ENCODE measurements at places on chromosomes 16 and 17.
A peak's percentile ranks its signal among the peaks of the same experiment; 100 is the strongest.

DNA sequence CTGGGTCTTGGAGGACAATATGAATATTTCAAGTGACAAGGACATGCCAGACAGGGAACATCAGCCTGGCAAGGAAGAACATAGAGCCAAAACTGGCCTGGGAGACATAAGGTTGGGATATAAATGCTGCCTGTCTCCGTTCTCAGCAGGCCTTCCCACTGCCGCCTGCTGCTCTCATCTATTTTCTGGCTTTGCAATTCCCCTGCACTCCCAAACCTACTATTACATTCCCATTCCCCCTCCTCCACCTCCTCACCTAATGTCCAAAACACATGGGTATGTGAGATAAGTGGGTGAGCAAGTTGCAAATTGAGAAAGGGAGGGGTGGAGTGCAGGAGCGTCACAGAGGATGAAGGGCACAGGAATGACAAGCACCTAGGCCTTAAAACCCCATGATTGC is 244.3 kb upstream of the CDH8 start:
- DNase-seq = no peak

DNA sequence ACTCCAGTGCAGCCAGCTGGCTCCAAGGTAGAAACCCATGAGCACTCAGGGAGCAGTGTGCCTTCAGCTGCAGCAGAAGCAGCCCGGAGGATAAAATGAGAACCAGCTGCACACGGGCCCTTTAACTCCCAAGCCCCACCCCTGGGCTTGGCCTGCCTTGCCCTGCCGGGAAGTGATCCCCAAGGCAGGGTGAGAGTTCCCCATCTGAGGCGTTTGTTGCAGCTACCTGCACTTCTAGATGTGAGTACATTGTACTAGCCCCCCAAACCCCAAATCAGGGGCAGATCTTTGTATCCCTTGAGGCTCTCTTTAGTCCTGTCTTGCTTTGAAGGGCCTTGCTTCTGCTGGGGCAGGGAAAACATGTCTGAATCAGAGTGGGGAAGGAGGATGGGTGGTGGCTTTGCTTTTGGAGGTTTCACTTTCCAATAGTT is at the start of gene MVP:
MVP (plus strand) TSS at position 192 of the 431 bp plus-strand sequence. CDS start 10,088 bp downstream, outside the sequence.
- peak; percentile 56 for DNase-seq

- no peak for DNase-seq
Measured at GRCh38 chr17:2346475-2346874, 9.2 kb downstream of the SGSM2 start.

- DNase-seq = no peak
Measured at GRCh38 chr17:27477050-27477888, 21.0 kb downstream of the KSR1 start.

GRCh38 chr17:75262112-75262606 is 480 bp downstream of the MRPS7 start:
- DNase-seq = no peak

- no peak for DNase-seq
Measured at GRCh38 chr16:57611706-57612105, 16.7 kb upstream of the ADGRG1 start.

- DNase-seq = no peak
Measured at GRCh38 chr17:44794851-44795413, 35.2 kb downstream of the GJC1 start.

DNA sequence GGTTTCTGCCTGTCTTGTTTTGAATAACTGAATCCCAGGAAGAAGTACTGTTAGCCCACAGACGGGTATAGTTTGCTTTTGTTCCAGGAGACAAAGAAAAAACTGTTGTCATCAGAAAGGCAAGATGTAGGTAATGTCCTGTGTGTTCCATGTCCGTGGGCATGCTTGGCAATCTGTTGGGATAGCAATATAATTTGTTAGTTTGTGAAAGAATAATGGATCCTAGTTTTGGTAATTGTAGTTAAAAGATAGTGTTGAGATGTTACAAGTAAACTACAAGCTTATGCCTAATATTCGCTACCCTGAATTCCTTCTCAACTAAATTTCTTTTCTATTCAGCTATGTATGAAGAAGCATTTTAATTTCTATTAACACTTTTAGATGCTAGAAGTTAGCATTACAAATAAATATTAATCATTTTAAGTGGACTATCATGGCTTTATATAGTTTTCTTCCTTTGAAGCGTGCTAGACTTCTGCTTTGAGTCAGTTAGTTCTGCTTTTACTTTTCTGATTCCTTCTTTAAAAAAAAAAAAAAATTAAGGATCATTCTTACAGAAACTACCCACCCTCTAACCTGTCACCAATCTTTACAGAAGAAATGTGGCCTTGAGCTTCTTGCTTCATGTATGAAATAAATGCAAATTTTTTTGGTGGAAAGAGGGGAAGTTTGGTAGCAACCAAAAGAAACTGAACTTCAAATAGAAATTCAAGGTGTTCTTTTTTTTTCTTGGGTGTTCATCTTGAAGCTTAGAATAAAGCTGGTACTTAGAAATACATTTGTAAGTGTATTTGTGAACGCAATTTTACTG is 2.4 kb downstream of the EVI2A start:
- DNase-seq = peak; percentile 81

DNA sequence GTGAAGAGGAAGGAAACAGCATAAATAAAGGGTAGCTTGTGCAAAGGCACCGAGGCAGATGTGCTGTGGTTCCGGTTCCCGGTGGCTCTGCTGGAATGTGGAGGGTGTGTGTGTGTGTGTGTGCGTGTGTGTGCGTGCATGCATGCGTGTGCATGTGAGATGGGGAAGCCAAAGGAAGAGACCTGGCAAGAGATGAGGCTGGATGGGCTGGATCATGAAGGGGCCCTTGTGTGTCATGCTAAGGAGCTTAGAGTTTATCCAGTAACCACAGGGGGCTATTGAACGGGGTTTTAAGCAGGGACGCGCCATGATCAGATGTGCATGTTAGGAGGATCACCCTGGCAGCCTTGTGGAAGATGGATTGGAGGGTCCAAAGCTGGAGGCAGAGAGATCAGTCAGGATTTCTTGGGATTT is 8.3 kb downstream of the WSCD1 start:
- no peak for DNase-seq

GRCh38 chr16:66130296-66130905 is 236.1 kb upstream of the CDH5 start:
- DNase-seq = no peak

DNA sequence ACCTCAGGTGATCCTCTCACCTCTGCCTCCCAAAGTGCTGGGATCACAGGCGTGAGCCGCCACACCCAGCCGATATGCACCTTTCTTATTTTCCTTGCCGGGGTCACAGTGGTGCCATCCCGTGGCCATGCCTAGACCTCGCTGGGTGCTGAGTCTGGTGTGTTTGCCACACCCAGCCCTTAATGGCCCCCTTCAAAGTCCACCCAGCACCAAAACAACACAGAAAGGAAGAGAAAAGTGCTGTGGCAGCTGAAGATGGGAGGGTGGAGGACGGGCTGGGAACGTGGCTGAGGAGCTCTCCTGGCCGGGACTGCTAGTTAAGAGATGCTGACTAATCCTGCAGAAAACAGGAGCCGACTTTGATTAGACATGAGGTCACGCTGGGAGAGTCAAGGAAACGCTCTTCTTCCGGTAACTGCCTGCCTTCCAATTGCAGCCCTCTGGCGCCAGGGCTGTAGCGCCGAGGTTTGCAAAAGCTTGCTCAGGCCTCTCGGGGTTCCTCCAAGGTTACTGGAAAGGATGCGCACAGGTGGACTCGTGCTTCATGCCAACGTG is 10.9 kb downstream of the SLC43A2 start:
- no peak for DNase-seq

GRCh38 chr17:41777574-41778188 is 8.8 kb downstream of the JUP start:
- DNase-seq = no peak

- peak; percentile 85 for DNase-seq
Measured at GRCh38 chr16:67672739-67673662, 6.4 kb downstream of the C16orf86 start.

DNA sequence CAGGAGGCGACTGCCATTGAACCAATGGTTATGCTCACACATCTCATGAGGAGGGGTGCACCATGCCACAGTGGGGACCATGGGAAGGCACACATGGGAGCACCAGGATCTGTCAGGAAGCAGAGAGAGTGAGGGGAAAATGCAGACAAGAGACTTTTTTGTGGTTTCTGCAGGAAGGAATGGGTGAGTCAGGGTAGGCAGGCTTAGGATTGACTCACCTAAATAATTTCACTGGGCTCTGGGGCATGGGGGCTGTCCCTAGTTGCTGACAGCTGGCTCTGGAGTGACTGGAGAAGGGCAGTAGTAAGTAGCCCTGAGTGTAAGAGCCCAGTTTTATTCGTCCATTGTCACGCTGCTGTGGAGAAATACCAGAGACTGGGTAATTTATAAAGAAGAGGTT is 202.4 kb downstream of the AXIN2 start:
- DNase-seq = no peak

- DNase-seq = no peak
Measured at GRCh38 chr16:59236804-59237458, 502.8 kb upstream of the GOT2 start.

DNA sequence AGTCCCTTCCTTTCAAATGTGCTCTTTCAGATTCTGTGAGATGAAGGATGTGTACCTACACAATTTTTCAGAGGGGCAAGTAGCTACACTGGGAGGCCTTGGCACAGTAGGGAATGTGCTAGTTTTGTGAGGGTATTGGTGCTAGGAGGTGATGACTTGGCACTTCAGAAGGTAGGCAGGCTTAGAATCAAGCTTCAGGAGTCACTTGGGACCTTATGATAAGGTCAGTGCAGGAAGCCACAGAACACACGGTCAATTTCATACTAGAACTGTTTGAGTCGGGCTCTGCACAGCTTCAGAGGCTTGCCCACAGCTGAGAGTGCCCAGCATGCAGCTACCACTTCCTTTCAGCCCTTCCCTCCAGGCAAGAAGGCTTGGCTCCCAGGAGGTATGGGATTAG is 6.1 kb downstream of the CMTM1 start:
- no peak for DNase-seq

GRCh38 chr16:47016700-47017133 is 43.2 kb upstream of the DNAJA2 start:
- no peak for DNase-seq

- DNase-seq = no peak
Measured at GRCh38 chr16:46768809-46769208, 20.7 kb upstream of the MYLK3 start.

GRCh38 chr17:21164620-21165019 is 37.9 kb downstream of the DHRS7B start:
- DNase-seq = no peak

DNA sequence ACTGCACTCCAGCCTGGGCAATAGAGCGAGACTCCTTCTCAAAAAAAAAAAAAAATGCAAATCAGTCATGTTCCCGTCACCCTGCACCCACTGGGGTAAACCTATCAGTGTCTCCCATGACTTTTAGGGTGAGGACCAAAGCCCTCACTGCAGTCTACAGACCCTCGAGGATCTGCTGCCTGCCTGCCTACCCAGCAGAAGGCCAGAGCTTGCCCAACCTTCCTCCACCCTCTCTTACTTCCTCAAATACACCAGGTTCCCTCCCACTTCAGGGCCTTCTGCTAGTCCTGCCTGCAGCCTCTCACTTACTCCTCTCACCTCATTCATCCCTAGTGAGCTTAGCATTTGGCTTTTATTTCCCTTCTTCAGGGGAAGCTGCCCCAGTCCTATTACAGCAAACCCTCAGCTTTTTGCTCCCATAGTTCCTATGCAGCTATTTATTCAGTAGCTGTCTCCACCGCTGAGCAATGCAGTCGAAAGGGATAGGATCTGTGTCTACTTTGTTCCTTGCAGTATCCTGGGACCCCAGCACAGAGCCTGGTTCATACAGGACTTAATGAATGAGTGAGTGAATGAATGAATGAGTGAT is 17.8 kb upstream of the TOB1 start:
- peak; percentile 69 for DNase-seq

DNA sequence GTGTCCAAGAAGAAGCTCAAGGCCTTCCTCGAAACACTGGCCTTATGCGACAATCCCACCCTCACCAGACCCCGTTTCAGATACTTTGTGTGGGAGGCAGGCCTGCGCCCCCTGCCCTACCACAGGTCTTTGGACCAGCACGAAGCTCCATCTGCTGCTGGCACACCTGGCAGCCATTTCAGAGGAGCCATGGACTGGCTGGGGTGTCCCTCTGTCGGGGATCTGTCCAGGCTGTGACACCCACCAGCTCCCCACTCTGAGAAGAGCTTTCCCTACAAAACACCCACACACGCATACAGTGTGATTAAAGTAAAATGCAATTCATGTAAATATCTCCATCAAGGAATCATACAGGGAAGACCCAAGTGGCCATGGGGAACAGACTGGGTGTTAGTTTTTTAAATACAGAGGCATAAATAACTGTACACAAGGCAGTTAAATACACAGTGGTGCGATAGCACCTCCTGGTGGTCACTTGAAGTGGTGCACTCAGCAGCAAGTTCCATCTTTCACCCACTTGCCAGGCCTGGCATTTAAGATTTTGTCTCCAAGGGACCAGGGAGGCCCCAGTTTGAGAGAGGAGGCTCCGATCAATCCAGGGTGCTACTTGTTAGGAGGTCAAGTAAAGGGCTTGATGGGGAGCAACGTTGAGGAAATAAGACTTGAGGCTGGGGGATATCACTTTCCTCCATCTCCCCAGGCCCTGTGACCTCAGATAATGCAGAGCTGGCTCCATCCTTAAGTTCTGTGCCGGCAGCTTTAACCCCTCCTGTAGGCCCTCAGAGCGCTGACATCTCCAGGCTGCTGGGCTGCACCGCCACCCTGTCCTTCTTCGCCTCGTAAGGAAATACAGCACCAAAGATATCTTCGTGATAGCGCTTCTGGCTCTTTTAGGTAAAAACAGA is 43.6 kb downstream of the NOS2 start:
- DNase-seq = peak; percentile 73

GRCh38 chr17:2068031-2068518 is 13.2 kb downstream of the HIC1 start:
- DNase-seq = no peak

DNA sequence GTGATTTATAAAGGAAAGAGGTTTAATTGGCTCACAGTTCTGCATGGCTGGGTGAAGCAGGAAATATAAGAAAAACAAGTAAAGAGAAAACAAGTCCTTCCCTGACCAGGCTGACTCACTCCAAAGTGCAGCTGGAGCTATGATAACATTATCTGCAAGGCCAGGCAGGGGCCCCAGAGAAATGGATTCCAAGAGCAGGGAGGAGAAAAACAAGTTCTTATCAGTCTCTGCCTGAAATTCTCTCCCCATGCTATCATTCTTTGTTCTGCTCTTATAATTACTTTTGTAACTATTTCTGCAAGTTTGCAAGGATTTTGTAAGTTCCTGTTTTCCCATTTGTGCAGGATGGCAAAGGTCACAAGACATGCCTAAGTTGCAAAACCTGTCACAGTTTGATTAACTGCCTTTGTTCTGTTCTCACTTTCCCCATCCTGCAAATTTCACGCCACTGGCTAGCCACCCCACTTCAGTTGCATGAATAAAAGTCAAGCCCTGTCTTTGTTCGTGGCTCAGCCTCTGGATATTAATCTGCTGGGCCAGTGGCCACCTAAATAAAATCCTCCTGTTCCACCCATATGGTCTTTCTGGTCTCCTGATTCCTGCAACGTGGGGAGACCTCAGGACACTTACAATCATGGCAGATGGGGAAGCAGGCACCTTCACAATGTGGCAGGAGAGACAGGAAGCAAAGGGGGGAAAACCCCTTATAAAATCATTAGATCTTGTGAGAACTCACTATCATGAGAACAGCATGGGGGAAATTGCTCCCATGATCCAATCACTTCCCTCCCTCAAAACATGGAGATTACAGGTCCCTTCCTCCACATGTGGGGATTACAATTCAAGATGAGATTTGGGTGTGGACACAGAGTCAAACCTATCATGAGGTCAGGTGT is 13.1 kb downstream of the ABCA9 start:
- DNase-seq = no peak

GRCh38 chr17:66885417-66885816 is 50.5 kb downstream of the CACNG5 start:
- DNase-seq = no peak

GRCh38 chr17:38317081-38317480 is 20.1 kb downstream of the MRPL45 start:
- no peak for DNase-seq

All from NAMALWA (cell line).